ENCODE measurements at places on chromosomes 1 and 21.

DNA sequence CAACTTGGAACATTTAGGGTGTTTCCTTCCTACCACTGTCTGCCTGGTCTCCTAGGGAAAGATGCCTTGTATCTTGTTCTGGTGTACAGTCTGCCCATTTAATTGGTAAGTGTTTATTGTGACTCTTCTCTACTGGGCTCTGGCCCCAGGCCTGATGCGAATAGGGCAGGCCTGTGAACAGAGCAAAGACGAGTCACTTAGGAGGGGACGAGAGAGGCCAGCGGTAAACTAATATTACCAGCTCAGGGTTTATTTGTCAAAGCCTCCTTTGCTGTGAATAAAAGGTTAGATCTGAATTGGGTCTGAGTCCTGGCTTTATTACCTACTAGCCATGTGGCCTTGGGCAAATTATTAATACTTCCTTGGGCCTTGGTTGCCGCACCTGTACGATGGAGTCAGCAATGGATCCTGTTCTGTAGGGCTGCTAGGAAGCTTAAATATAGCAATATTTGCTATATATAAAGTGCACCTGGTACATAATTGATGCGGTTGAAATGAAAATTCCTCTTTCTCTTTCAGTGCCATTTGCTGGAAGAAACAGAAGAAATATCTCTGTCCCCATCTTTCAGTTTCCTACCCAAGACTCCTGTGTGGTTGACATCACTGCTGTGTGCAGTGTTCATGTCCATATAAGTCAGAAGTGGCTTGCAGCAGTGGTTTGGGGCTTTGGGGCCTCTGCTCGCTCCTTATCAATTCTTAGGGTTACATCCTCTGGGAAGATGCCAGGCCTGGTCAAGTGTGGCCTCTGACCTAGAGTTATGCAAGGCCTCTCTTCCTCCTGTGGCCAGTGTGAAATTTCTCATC is 32.4 kb downstream of the MAPKAPK2 start:
- no peak for DNase-seq

- DNase-seq: no peak
Observed at GRCh38 chr1:33396188-33397124, 34.4 kb downstream of the PHC2 start.

DNA sequence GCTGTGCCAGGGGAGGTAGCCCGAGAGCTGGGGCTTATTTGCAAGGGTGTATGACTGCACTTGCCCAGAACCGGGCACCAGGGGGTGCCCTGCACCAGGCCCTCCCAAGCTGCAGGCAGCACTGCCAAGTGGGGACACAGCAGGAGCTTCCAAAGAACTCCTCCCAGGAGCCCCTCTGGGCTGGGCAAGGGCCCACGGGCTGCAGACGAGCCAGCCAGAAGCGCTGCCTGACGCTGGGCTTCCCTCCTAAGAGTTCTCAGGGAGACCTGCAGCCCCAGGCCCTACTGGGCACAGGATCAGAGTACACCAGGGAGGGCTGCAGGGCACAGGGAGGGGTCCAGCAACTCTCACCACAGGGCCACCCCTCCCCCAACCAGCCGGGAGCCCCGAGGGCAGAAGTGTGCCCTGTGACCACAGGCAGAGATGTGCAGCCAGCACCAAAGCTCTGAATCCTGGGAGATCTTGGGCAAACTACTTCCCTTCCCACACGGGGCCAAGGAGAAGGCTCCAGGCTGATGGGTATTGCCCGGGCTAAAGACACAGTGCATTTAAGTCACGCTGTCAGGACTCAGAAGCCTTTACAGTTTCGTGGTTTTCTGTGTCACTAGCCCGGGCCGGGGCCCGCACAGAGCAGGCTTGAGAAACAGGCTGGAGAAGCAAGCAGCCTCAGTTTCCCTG is 63.4 kb downstream of the KCNAB2 start:
- no peak for DNase-seq

DNA sequence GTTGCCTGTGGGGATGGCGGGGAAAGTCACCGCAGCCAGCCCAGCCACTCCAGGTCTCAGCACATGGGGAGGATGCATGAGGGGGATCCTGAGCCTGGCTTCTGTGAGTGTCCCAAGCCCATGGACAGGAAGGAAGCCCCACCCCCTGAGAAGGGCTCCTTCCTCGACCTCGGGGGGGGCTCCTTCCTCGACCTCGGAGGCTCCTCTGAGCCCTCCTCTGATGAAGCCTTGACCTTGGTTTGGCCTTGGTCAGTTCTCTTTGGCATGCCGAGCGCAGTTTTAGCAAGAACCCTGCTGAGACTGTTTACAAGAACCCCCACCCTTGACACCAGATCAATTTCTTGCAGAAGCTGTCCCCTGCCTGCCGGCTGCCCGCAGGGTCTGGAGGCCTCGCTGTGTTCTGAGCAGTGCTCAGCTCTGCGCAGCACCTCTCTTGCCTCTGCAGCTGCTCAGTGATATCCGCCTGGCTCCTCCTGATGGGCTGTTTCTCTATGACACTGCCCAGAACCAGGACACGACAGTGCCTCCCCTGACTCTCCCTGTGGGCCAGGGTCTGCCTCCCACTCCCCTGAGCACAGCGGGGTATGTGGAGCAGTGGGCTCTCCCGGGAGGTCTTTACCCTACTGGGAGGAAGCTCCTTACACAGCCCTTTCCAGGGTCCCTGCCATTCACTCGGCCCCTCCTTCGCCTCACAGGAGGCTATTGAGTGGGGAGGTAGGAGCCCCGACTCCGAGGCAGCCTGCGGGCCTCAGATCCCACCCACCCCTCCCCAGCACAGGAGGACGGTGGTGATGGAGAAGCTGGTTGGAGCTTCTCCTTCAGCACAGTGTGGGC is 15.4 kb downstream of the ACTRT2 start:
- no peak for DNase-seq

DNA sequence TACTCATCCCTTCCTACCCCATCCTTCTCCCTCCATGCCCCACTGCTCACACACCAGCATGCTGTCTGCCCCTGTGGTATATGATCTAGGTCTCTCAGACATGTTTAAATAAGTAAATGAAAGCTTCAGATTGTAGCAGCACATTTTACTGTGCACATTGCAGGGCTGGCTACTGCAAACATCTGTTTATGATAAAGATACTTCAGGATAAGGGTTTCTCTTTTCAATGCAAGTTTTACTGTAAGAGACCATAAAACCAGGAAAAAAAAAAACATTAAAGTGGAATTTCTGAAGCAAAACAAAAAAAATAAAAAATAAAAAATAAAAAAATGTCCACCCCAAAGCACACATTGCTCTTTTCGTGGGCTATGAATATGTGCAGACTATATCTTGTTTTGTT is 184.4 kb downstream of the USH2A start:
- no peak for DNase-seq

GRCh38 chr1:53549781-53550180 is 90.6 kb downstream of the DMRTB1 start:
- DNase-seq: no peak

- peak; percentile 14 for DNase-seq
Observed at GRCh38 chr1:168469690-168470089, 74.1 kb downstream of the XCL2 start.

DNA sequence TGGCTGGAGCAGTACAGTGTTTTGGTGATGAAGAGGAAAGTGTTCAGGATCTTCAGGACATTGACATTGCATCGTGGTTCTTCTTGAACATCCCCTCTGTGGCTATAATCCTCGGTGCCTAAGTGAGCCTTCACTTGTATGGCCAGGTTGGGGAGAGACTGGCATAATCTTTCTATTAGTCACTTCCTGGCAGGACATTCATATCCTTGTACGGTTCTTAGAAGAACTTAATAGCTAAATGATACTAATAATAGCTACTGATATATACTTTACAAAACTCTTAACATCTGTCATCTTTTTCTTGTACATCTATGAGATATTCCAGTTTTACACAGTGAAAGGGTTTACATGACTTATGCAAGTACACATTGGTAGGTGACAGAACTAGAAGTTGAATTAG is 35.8 kb downstream of the CELF3 start:
- DNase-seq: no peak

DNA sequence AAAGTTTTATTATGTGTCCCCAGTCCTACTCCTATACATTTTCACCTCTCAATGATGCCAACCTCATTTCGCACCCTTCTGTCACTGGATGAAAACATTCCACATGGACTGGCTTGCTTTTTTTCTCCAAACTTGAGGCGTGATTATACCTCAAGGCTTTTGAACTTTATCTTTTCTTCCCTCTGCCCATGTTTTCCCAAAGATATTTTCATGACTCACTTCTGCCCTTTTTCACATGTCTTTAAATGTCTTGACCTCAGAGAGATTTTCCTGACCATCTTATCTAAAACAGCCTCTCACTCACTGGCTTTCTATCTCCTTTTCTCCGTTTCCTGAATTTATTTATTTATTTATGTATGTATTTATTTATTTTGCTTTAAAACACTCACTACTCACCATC is 659.0 kb downstream of the PTPRC start:
- no peak for DNase-seq

- no peak for DNase-seq
Observed at GRCh38 chr1:172145231-172145651, 275.2 kb upstream of the C1orf105 start.

DNA sequence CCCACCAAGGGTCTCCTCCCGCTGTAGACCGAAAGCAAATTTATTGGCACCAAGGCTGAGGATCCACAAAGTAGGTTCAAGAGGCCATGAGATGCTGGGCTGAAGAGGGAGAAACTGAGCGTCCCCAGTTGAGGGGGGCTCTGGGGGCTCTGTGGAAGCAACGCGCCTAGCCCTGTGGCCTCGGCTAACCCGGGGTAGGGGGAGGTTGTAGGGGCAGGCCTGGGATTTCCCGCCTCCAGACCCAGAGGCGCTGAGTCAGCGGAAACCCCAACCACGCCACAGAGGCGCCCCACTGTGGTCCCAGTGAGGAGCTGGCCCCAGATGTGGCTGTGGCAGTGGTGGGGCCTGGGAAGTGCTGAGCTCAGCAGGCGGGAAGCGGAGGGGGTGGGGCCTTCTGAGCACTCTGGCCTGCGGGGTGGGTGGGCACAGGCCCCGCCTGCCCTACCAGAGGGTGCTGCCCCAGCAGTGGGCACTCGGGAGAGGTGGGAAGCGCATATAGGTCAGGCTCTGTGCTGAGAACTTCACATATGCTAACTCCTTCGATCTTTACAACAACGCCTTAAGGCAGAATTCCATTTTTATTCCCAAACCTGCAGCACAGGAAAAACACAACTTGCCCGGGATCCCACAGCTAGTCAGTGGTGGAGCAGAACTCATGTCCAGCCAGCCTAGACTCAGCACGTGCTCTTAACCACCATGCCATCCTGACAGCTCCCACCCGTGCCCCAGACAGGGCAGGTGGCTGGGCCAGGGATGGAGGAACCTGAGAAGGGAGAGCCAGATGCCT is 1.5 kb upstream of the COL16A1 start:
- DNase-seq: peak; percentile 49

DNA sequence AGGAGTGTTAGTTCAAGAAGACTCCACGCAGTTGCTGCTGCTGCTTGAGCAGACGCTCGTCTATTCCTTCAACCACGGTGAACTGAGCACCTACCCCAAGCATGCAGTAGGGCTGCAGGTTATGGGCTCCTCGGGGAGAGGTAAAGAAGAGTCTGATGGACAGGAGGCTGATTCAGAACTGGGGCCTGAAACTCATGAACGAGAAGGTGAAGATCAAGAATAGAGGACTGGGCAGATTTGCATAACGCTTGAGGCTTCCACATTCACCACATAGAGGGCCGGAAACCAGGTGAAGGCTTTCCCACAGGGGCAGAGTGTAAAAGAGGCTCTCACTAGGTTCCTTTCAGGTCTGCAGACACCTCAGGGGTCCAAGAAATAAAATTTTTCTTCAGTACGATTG is 9.1 kb downstream of the ABCA4 start:
- DNase-seq: no peak

DNA sequence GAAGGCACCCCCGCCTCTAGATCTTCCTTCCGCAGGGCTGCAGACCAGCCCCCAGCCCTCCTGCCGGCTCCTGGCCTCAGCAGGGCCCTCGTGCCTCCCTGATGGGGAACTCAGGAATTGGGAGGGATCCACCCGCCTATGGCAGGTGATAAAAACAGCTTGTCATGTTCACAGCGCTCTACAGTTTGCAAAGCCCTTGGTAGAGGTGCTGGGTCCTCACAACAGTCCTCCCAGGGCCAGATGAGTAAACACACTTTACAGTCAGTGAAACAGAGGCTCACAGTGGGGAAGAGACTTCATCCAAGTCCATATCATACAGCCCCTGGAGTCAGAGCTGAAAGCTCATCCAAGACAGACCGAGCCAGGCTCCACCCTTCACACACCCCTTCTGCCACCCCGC is 97.0 kb upstream of the IFFO2 start:
- DNase-seq: no peak

DNA sequence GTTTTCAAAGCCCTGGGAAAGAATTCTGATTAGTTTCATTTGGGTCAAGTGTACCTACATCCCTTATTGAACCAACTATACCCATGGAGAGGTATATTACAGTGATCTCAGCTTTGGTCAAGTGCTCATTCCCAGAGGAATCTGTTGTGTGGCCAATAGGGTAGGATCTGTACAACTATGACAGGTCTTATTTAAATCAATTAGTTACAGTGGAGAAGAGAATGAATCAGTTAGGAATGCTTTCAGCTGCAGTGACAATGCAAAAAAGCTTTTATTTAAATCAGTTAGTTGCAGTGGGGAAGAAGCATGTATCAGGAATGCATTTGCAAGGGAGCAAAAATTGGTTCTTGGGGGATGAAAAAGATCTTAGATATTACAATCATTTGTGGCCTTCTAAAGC is 119.0 kb downstream of the FGGY start:
- no peak for DNase-seq

DNA sequence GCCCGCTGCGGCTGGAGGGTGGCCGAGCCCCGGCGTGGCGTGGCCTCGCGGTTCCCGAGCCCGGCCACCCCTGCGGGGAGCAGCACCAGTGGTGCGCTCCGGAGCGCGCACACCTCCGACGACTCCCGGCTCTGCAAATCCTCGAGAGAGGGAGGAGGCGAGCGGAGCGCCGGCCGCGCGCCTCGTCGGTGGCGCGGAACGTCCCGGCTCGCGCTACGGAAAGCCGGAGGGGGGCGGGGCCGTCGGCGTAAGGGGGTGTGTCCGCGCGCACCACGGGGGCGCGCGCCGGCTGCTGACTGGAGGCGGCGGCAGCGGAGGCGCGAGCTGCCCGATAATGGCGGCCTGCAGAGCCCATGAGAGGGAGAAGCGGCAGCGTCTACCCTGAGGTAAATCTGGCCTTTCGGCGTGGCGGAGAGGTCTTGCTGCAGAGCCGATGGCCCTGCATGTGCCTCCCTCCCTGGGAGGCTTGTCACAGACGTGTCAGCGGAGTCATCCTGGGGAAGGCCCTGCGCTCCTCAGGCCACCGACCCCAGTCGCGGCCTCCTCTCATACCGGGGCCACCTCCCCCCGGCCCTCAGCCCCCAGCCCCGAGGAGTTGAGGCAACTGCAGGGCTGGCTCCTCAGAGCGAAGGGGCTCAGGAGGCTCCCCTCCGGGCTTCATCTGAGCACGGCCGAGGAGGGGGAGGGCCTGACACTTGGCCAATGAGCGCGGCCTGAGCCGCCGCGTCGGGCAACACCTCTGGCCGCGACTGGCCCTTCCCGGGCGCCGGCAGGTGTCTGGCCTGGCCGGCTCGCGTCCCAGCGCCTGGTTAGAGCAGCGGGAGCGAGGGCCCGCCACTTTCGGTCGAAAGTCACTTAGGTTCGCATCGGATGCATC is at the start of gene PDIK1L:
PDIK1L (plus strand) TSS at position 295 of the 877 bp plus-strand sequence. CDS start 2,485 bp downstream, outside the sequence.
- peak; percentile 89 for DNase-seq

All from stimulated activated naive CD4-positive, alpha-beta T cell treated with Interleukin-2 at 50 U/mL for 16 hours (primary cell).